NCI-H1436 (cell line): ENCODE measurements at places on chromosomes 3 and 15.

GRCh38 chr3:60189304-60189703 lies 1061.9 kb downstream of the FHIT start:
- DNase-seq = no peak

DNA sequence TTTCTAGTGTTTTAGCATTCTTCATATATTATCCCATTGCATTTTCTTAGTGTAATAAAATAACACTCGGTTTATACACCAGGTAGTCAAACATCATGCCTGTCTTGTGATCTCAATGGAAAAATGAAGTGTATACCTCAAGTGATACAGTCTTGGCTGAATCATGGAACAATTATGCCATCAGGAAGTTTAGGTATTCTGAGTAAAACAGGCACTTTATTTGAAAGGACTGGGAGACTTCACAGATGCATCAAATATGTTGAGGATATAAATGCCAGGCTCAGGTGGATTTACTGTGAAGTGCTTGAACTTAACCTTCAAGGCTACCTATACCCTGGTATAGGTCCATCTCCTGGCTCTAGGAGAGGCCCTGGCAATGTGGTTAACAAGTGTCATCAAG lies 8.5 kb downstream of the TGFBR2 start:
- no peak for DNase-seq

DNA sequence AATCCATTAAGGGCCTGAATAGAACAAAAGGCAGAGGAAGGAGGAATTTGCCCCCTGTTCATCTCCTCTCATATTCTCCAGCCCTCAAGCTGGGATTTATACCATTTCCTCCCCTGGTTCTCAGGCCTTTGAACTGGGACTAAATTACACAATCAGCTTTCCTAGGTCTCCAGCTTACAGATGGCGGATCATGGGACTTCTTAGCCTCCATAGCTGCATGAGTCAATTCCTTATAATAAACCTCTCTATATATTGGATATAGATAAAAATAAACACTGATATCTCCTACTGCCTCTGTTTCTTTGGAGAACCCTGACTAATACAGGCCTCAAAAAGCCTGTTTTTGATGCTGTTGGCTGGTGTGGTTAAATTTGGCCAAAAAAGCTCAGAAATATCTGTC lies 84.5 kb upstream of the TMEM108 start:
- DNase-seq = no peak

- DNase-seq = no peak
Observed at GRCh38 chr3:135215516-135215915, 420.5 kb downstream of the EPHB1 start.

DNA sequence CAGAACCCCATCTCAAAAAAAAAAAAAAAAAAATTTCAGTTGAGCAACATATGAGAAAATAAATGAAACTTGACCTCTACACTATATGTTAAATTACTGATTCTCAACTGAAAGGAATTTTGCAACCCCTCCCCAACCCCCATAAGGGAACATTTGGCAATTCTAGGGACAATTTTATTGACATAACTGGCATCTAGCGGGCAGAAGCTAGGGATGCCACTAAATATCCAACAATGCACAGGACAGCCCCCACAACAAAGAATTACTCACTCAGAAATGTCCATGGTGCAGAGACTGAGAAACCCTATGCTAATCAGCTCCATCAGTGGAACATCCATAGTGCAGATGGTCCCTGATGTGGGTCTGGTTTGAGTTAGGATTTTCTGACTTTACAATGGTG lies 58.2 kb upstream of the OXTR start:
- no peak for DNase-seq

DNA sequence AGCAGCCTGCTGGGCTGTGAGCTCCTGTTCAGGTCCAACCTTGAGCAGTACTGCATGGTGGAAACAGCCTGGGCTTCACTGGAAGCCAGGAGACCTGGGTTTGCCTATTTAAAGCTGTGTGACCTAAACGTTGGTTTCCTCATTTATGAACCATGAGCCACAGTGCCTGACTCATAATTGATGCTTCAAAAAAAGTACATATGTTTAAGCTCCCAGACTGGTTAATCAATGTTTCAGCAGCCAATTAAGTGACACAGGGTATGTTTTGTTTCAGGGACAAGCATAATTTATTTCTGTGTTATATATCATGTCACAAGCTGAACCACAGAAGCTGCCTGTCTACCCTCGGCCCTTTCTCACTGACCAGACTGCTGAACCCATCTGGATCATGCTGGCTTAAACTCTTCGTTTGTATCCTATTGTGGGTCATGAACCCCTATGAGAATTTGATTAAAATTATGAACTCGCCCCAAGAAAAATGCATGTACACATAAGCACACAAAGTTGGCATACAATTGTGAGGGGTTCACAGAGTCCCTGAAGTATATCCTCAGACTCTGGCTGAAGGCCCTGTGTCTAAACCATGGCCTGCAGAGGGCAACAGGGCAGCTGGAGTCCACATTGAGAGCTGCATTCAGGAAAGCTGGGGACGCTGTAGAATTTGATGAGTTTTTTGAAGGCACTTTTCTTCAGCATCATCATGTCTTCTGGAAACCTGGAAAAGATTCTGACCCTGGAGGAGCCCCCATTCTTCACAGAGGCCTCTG lies 23.7 kb downstream of the HDC start:
- no peak for DNase-seq

- DNase-seq = no peak
Observed at GRCh38 chr15:96320703-96321638, 9.5 kb upstream of the NR2F2 start.
